ENCODE measurements at places on chromosomes 1 and 21. TPM values are rescaled to one million over a fixed set of nuclear protein-coding genes. Genes with fewer than 3 reads are reported as not detected.
A peak's percentile ranks its signal among the peaks of the same experiment; 100 is the strongest.

DNA sequence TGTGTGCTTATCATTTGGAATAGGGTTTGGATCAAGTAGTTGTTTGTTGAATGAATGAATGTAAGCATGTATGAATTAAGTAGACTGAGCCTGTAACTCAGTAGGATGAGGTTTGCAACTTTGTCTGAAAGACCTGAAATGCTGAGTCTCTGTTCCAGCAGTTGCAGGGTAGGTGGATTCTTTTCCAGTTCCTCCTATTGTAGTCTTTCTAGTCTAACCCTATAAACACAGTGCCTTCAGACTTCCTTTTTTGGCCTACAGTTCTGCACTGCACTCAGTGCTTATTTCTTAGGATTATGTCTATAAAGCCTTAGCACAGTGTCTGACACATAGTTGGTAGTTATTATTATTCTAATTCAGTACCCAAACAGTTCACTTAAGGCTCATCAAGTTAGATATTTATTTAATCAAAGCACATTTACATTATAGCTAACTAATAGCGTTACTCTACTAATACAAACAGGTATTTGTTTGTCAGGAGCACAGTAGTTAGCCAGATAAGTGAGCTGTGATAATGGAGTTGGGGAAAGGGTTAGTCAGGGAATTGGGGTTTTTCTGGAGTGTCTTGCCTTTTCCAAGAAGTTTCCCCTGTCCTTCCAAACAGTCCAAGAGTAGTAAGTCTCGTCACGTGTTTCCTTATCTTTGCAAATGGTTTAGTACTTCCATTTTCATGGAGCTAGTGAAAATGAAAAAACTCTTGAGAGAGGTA, 45.0 kb downstream of the ABCD3 start:
- H3K4me3 ChIP-seq = no peak overlapping the region
- H3K27me3 ChIP-seq = no peaks in the 10 kb centered on the region
- peak overlapping the region; percentile 82 for H3K27ac ChIP-seq
- H3K36me3 ChIP-seq = no peaks in the 10 kb centered on the region

- no peaks in the 10 kb centered on the region for H3K36me3 ChIP-seq
- DNase-seq = no peak
- peaks cover 3% of the 10 kb centered on the region for H3K4me1 ChIP-seq
- no peak overlapping the region for H3K4me3 ChIP-seq
- H3K27ac ChIP-seq = no peak overlapping the region
Observed at GRCh38 chr1:52474807-52475206, 70.4 kb downstream of the PRPF38A start.

- no peaks in the 10 kb centered on the region for H3K36me3 ChIP-seq
- DNase-seq = no peak
- H3K4me3 ChIP-seq = no peak overlapping the region
- no peaks in the 10 kb centered on the region for H3K27me3 ChIP-seq
- H3K27ac ChIP-seq = no peak overlapping the region
- no peaks in the 10 kb centered on the region for H3K4me1 ChIP-seq
Observed at GRCh38 chr1:84771895-84772294, 81.6 kb upstream of the SSX2IP start.

DNA sequence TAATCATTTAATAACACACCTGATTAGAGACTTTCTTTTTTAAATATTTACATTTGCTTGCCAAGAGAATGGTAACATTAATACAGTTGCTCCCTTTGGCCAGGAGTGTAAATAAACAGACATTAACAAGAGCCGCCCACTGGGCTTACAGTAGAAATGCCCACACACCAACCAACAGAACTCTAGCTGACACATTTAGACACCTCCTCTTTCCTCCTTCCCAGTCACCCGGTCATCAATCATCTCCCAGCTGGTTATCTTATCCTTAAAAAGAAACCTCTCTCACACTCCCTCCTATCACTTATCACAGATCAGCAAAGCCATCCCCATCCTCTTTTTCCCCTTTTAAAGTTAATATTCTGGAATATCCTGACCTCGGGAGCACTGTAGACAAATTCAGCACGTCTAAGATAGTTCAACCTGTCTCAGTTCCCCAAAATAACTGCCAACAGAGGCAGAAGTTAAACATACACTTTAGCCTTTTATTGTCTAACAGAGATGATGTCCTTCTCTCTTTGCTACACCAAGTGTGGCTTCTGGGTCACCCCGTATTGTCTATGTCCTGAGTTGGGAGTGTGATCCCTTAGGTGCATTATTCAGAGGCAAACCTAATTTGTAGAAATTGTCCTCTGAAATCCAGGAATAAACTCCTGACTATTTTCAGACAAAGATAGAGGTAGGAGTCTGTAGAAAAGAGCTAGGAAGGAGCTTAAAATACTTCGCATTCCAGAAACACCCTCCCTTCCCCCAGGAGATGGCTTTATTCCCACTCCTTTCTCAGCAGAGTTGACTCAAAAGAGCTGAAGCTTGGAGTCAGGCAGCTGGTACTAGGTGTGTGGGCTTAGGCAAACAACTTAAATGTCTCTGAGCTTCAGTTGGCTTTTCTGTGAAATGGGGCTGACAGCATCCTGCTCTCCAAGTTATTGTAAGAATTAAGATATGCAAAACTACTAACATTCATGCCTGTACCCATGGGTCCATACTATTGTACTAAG, 8.8 kb downstream of the MYCL start:
- H3K4me1 ChIP-seq = peaks cover 28% of the 10 kb centered on the region
- no peaks in the 10 kb centered on the region for H3K36me3 ChIP-seq
- peak overlapping the region; percentile 69 for H3K27ac ChIP-seq
- no peak overlapping the region for H3K4me3 ChIP-seq

DNA sequence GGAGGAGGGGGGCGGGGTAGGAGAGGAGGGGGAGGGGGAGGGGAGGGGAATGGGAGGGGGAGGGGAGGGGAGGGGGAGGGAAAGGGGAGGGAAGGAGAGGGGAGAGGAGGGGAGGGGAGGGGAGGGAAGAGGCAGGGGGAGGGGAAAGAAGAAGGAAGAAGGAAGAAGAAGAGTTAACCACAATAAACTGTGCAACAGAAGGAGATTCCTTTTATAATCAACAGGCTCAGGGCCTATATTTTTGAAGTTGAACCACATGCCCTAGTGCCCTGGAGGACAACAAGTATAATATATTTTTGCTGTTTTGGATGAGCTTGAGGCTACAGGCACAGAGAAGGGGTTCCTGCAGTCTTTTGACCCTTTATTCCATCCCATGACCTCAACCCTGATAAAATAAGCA, 228.2 kb upstream of the IRF2BP2 start:
- H3K4me3 ChIP-seq = no peak overlapping the region
- no peak for DNase-seq
- no peaks in the 10 kb centered on the region for H3K27me3 ChIP-seq
- no peak overlapping the region for H3K27ac ChIP-seq
- H3K4me1 ChIP-seq = no peaks in the 10 kb centered on the region

DNA sequence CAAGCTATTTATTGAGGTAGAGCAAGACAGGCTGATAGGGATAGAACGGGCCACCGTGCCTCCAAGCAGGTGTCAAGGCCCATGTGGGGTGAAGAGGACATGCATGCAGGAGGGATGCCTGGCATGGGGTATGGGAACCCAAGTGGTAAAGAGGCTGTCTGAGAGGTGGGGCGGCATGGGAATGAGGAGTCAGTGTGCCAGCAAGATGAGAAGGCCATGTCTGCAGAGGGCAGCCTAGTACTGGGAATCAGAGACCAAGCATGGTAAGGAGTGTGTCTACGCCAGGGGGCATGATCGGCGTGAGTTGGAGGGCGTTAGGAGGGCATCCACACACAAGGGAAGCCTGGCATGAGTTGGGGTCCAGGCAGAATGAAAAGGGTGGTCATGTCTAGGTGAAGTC, 303.7 kb upstream of the PLD5 start:
- no peaks in the 10 kb centered on the region for H3K27me3 ChIP-seq
- peaks cover 47% of the 10 kb centered on the region for H3K4me1 ChIP-seq
- no peak overlapping the region for H3K4me3 ChIP-seq
- no peak overlapping the region for H3K27ac ChIP-seq
- DNase-seq = no peak

- H3K27me3 ChIP-seq = no peaks in the 10 kb centered on the region
- H3K27ac ChIP-seq = no peak overlapping the region
- no peak overlapping the region for H3K4me3 ChIP-seq
- no peak for DNase-seq
- H3K36me3 ChIP-seq = no peaks in the 10 kb centered on the region
Observed at GRCh38 chr21:29860346-29860745, 79.5 kb downstream of the GRIK1 start.

- H3K27me3 ChIP-seq = no peaks in the 10 kb centered on the region
- H3K36me3 ChIP-seq = no peaks in the 10 kb centered on the region
- DNase-seq = no peak
- H3K27ac ChIP-seq = no peak overlapping the region
- no peak overlapping the region for H3K4me3 ChIP-seq
- H3K4me1 ChIP-seq = no peaks in the 10 kb centered on the region
Observed at GRCh38 chr1:112524251-112524650, 15.5 kb downstream of the WNT2B start.

DNA sequence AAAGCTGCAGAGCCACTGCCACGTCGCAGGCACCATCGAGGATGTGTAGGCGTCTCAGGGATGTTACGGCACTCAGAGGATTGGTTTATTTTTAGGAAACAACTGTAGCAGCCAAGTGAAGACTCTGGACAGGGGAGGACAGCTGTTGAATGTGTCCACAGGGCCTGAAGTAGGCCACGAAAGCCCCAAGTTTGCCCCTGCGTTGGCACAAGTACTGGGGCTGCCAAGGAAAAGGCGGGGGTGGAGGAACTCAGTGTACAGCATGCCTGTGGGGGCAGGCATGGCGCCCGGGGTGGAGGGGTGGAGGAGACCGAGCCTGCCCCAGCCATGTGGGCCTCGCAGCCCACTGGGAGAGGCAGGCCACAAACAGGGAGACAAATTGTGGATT, 89.7 kb downstream of the ADARB1 start:
- H3K36me3 ChIP-seq = no peaks in the 10 kb centered on the region
- H3K4me1 ChIP-seq = no peaks in the 10 kb centered on the region
- no peak for DNase-seq
- H3K27me3 ChIP-seq = no peaks in the 10 kb centered on the region
- H3K4me3 ChIP-seq = no peak overlapping the region
- no peak overlapping the region for H3K27ac ChIP-seq

DNA sequence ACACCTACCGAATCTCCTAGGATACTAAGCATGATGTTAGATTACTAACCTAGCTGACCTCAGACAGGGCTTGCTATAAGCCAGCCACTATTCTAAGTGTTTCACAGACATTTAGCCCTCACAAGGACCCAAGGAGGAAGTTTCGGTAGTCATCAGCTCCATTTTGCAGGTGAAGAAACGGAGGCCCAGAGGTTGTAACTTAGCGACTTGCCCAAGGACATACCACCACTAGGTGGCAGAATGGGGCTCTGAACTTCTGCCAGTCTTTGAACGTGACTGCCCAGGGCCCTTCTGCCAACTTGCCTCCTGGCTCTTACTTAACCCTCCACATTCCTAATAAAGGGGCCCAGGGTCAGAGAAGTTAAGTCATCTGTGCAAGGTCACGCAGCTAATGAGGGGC, 283.5 kb downstream of the C1orf94 start:
- no peak overlapping the region for H3K27ac ChIP-seq
- H3K4me3 ChIP-seq = no peak overlapping the region
- H3K4me1 ChIP-seq = no peaks in the 10 kb centered on the region
- no peaks in the 10 kb centered on the region for H3K36me3 ChIP-seq
- DNase-seq = peak; percentile 38

The ETV3L gene
- total RNA-seq = not detected

The MPL gene
- total RNA-seq = not detected

The FCAMR gene
- not detected for total RNA-seq

The RIPPLY3 gene
- total RNA-seq = 0.91 TPM
